Stimulated activated CD4-positive, alpha-beta T cell treated with anti-CD3 and anti-CD28 coated beads, Interleukin-4, amount 100 ng/mL, for 24 hours (primary cell): ENCODE measurements at places on chromosomes 13 and 19.

DNA sequence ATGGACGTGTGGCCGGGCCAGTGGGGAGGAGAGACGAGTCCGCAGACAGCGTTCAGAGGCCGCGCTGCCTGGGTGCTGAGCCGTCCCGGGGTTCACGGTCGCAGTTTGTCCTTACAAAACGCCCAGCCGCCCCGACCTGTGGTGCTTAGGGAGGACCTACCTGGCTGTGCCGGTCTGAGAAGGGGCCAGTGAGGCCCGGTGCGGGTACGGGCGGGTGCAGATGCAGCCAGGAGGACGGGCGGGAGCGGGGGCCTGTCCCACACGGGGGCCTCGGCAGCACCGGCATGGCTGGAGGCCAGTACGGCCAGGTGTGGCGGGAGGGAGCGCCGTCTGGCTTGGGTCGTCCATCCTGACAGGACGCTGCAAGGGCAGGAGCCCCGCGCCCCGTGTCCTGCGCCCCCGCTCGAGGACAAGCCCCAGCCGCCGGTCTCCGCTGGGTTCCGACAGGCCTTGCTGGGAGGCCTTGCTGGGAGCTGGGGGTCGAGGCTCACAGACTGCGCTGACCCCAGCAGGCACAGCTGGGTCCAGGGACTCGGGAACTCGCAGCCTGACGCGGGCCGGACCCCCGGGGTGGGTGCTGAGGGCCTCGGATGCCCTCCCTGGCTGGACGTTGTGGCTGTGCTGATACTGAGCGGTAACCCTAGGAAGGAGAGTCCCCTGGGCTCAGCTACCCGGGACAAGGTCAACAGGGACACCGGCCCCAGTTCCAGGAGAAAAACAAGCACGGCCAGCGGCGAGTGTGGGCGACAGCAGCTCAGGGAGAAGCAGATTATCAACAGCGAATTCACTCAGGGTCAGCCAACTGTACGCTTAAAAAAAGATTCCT lies 5.3 kb upstream of the PROZ start:
- DNase-seq, result no peak

DNA sequence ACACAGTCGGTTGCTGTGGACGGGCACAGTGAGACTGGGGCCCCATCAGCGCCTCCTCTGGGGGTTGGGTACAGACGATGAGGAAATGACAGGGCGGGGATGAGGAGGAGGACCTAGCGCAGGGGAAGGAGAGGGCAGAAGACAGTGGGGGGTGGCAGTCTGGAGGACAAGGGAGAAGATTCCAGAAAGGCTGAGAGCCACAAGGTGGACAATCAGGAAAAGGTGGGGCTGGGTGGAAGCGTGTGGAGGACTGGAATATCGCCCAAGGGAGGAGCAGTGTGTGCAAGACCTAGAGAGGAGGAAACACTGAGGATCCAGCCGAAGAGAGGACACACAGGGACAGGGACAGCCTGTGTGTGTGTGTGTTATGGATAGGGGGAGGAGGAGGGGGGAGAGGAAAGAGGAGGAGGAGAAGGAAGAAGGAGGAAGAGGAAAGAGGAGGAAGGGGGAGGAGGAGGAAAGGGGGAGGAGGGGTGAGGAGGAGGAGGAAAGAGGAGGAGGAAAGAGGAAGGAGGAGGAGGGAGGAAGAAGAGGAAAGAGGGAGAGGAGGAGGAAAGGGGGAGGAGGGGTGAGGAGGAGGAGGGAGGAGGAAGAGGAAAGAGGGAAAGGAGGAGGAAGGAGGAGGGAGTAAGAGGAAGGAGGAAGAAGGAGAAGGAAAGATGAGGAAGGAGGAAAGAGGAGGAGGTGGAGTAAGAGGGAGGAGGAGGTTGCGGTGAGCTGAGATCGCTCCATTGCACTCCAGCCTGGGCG lies 15.8 kb upstream of the GARIN5A start:
- DNase-seq, result peak; percentile 46

- peak; percentile 56 for DNase-seq
Observed at GRCh38 chr19:4069331-4069959, 2.7 kb upstream of the ZBTB7A start.

DNA sequence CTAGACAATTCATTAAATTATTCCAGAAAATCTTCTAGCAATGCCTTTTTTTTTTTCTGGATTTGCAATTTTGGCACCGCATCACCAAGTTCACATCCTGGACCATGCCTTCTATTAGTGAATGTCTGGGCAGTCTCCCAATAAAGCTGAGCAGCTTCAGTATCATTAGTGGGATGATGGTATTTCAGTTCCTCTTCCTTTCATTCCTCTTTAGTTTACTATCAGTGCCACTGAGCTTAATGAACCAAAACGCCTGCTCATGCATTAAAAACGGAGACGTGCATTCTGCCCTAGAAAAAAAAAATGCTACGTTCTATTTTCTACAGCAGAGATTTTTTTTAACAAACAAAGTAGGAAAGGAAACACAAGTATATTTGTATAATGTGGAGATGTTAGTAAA lies 343.0 kb downstream of the PCDH9 start:
- no peak for DNase-seq

DNA sequence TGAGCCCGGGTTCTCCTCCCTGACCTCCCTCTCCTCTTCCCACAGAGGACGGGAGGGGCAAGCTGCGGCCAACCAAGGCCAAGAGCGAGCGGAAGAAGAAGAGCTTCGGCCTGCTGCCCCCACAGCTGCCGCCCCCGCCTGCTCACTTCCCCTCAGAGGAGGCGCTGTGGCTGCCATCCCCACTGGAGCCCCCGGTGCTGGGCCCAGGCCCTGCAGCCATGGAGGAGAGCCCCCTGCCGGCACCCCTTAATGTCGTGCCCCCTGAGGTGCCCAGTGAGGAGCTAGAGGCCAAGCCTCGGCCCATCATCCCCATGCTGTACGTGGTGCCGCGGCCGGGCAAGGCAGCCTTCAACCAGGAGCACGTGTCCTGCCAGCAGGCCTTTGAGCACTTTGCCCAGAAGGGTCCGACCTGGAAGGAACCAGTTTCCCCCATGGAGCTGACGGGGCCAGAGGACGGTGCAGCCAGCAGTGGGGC lies 162.2 kb downstream of the KDM4B start:
- no peak for DNase-seq
